ENCODE measurements at places on chromosomes 5 and 9.

DNA sequence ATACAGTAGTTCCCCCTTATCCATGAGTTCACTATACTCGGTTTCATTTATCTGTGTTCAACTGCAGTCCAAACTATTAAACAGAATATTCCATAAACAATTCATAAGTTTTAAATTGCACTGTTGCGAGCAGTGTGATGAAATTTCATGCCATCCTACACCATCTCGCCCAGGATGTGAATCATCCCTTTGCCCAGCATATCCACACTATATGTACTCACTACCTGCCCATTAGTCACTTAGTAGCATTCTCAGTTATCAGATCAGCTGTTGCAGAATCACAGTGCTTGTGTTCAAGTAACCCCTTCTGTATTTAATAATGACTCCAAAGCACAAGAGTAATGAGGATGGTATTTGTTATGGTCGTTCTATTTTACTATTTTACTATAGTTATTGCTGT, 51.5 kb downstream of the SHOC1 start:
- no peak for DNase-seq

DNA sequence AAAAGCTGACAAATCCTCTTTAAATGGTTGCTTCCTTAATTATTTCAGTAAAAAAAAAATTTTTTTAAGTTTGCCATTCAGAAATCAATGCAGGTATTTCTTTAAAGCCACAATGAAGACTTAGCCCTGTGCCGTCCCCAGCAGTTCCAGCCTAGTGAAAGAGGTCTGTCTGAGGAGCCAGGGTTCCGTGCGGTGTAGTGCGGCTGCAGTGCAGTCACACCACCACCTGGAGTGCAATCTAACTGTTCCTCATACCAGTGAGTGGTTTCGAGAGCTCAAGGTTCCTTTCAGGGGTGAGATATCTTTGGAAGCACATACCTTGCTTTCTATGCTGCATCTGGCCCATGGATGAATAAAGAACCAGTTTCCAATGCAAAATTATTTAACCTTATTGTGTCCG, 87.5 kb downstream of the FANCC start:
- no peak for DNase-seq

DNA sequence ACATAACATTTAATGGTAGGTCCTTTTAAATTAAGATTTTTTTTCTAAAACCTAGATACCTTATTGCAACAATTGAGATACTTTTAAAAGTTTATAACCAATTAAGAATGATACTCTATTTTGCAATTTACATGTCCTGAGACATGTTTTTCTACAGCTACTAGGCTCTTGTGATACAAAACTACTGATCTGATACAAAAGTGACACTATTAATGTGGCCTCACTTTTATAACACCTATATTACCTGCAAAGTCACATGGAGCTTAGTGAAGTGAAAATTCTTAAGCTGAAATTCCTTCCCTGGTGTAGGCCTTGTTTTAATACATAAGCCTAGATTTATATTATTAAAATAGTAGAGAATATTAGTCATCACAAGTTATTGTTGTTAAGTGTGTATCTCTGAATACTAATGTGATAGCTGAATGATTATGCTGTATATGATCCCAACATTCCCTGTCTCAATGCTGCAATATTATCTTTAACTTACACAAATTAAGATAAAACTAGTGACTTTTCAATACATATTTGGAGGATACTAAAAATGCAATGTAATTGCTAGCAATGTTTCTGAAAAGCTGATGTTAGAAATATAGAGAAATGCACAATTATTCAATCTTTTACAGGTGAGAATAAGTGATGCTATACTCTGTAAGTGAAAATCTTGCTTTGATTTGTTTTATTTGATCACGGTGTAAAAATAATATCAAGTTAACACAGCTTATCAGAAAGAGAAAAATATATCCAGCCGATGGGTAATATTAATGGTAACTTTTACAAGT, 2.6 kb downstream of the NFIB start:
- DNase-seq = no peak

DNA sequence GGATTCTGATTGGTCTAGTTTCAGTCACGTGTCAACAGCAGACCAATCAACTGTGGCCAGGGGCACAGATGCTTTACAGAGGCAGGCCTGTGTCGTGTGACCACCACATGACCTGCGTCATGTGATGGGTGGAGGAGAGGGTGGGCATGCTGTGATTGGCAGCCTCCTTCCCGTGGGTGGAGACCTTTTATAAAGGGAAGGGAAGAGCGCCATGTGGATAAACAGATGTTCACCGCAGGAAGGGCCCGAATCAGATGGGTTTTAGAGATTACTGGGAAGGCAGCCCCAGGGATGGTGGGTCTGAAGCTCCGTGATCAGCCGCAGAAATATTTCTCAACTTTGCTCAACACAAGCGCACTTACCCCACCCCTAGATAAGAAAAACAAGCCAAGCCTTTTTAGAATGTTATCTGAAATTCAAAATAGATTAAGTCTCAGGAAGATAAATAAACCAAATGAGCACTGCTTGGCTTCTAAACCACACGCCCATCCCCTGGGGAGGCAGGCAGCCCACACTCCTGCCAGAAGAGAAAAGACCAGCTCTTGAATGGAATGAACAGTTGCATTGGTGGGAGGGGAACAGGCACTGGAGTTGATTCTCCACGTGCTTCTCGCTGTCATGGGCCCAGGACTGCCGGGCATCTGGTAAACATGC, 43.6 kb downstream of the ROPN1L start:
- DNase-seq = no peak

Data from substantia nigra (tissue), 51 donors.